ENCODE measurements at places on chromosomes 3 and 15. TPM values are rescaled to one million over a fixed set of nuclear protein-coding genes. Genes with fewer than 3 reads are reported as not detected.

KIF7 gene
- total RNA-seq: 3.3 TPM

PIERCE2 gene
- total RNA-seq: 6.5 TPM

UROC1 gene
- not detected for total RNA-seq

SLC6A1 gene
- total RNA-seq: not detected

SLC35A5 gene
- total RNA-seq: 40.4 TPM

DNASE1L3 gene
- not detected for total RNA-seq

MANF gene
- total RNA-seq: 150 TPM

CHL1 gene
- total RNA-seq: 14.3 TPM

AEN gene
- 23.9 TPM for total RNA-seq

SPTBN5 gene
- total RNA-seq: not detected

KBTBD13 gene
- not detected for total RNA-seq

Data from H4 (cell line).